ENCODE measurements at places on chromosomes 4 and X.

DNA sequence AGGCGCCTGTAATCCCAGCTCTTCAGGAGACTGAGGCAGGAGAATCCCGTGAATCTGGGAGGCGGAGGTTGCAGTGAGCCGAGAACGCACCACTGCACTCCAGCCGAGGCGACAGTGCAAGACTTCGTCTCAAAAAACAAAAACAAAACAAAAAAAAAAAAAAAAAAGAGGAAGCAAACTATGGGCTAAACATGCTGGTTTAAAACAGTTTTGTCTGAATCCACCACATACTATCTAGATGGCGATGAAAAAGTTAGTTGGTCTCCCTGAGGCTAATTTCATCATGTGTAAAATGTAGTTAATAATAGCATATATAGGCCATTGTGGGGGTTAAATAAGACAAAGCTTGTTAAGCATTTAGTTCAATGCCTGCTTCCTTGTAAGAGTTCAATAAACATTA is 451.1 kb downstream of the RPA4 start:
- H3K36me3 ChIP-seq: no peaks in the 10 kb centered on the region
- no peak for DNase-seq
- no peak overlapping the region for H3K27ac ChIP-seq
- no peaks in the 10 kb centered on the region for H3K4me1 ChIP-seq

DNA sequence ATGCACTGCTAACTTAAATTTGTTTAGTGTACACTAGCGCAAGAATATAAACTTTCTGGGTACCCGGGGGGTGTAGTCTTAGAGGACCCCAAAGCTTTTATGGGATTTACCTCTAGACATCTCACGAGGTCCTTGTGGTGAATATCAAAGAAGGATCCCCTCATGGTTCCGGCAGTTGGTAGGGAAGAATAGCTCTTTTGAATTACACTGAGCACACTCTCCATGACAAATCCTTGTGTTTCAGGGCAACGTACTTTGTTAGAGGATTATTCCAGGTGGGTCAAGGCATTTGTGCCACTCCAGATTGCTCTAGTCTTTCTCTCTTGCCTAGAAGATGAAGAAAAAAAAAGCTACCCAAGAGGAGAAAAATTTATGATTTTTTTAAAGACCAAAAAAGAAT is 387.6 kb downstream of the PDHA2 start:
- H3K4me1 ChIP-seq: no peaks in the 10 kb centered on the region
- DNase-seq: no peak
- no peak overlapping the region for H3K4me3 ChIP-seq
- no peak overlapping the region for H3K27ac ChIP-seq

GRCh38 chr4:18980516-18981233 is 959.1 kb upstream of the LCORL start:
- H3K36me3 ChIP-seq: no peaks in the 10 kb centered on the region
- no peaks in the 10 kb centered on the region for H3K4me1 ChIP-seq
- H3K4me3 ChIP-seq: no peak overlapping the region
- no peak for DNase-seq

- no peak for DNase-seq
- no peaks in the 10 kb centered on the region for H3K27me3 ChIP-seq
- H3K27ac ChIP-seq: no peak overlapping the region
- H3K36me3 ChIP-seq: no peaks in the 10 kb centered on the region
- no peak overlapping the region for H3K4me3 ChIP-seq
These were observed 61.4 kb upstream of the TMEM150C start for GRCh38 chr4:82623121-82623683.
